ENCODE measurements at places on chromosomes 16 and 17. TPM values are rescaled to one million over a fixed set of nuclear protein-coding genes. Genes with fewer than 3 reads are reported as not detected.
A peak's percentile ranks its signal among the peaks of the same experiment; 100 is the strongest.

GRCh38 chr16:27841061-27841801 lies 222.3 kb downstream of the GSG1L start:
- DNase-seq, result no peak

- no peak for DNase-seq
These were observed 132.8 kb downstream of the SEC14L1 start for GRCh38 chr17:77273397-77274085.

DNA sequence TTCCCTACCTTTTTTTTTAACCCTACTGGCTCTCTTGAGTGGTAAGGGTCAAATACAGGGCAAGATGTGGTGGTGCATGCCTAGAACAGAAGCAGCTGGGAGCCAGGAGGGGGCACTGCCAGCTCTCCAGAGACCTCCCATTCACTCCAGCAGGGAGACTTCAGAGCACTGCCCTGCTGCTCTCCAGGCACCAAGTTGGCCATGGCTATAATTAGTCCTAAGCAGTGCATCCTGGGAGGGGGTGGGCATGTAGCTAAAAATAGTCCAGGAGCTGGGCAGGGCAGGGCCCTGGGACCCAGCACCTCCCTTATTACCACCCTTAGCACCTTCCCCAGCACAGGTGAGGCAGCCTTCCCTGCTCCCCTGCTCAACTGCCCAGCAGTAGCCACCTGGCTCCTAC lies 3.5 kb downstream of the CORO6 start:
- DNase-seq, result no peak

- no peak for DNase-seq
These were observed 3.1 kb upstream of the HOXB2 start for GRCh38 chr17:48547808-48548522.

DNA sequence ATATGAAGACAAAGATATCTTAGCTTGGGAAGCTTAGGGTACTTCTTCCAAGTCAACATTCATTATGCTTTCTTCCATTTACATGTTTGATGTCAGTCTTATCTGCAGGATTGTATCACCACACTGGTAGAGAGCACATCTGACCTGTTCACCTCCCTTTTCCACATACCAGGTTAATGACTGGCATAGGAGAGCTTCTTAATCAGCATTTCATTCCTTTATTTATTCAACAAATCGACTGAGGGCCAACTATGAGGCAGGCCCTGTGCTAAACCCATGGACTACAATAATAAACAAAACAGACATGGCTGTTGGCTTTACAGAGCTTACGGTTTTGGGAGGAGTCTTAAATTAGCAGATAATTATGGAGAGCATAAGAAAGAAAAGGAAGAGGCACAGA lies 378.1 kb upstream of the CDH11 start:
- DNase-seq, result no peak

DNA sequence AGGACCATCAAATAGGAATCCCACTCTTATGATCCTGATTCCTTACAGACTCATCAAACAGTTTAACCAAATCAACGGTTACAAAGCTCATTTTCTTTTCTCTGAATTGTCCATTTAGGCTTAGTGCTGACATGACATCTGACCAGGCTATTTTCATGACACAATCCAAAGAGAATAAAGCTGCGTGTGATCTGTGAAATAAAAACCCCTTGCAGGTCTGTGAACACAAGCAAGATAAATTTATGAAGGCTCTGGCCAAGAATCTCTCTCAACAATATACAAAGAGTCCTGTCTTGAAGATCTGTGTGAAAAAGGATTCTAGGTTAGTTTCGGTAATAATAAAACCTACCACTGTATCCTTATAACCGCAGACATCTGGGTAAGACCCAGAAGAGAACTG lies 22.0 kb downstream of the COG1 start:
- no peak for DNase-seq

DNA sequence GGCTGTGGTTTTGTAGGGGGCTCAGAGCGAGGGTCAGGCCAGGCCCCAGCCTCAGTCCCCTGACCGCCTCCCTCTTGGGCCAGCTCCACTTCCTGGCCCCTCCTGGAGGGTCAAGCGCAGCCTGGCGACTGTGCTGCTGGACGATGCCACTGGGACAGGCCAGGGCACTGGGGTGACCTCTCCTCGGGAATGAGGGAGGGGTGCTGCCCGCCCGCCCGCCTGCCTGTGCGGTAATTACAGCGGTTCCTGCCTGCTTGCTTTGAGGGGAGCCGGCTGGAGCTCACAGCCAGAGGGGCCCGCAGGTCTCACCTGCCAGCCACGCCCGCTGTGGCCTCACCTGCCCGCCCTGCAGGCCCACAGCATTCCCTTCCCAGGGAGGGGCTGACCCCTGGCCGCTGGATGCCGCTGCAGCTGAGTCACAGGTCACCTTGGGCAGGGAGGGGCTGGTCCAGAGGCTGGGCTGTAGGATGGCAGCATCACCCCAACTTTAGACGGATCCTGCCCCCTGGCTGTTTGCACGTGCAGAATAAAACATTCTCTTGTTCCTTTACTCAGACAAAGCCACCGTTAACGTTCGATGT lies 76.7 kb upstream of the CBX4 start:
- DNase-seq, result peak; percentile 48

DNA sequence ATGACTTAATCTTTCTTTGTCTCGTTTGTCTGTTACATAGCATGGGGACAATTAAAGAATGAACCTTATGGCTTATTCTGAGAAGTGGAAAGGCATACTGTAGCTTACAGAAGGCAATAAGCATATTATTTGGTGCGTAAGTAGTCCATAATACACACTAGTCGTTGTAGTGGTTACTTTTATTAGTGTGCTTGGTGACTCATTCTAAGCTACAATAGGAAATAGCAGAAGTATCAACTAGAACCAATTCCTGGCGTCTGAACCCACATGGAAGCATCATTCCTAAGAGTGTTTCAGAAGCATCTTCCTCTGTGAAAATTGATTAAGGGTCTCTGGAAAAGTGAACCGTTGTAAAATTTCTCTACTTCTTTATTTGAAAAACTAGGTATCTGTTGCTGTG lies 777.8 kb upstream of the EEF2KMT start:
- DNase-seq, result no peak

DNA sequence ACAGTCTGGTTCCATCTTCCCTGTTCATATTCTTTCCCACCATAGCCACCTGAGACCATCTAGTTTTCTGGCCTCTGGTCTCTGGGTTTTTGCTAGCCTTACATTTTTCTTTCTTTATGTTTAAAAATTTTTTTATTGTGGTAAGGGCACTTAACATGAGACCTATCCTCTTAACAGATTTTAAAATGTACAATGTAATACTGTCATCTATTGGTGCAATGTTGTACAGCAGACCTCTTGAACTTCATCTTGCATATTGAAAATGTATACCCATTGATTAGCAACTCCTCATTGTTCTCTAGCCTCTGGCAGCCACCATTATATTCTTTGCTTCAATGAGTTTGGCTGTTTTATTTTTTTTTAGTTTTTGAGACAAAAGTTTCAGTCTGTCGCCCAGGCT lies 39.2 kb downstream of the ITGAM start:
- DNase-seq, result no peak

- DNase-seq, result no peak
These were observed 362.2 kb downstream of the WWOX start for GRCh38 chr16:78461496-78462287.

DNA sequence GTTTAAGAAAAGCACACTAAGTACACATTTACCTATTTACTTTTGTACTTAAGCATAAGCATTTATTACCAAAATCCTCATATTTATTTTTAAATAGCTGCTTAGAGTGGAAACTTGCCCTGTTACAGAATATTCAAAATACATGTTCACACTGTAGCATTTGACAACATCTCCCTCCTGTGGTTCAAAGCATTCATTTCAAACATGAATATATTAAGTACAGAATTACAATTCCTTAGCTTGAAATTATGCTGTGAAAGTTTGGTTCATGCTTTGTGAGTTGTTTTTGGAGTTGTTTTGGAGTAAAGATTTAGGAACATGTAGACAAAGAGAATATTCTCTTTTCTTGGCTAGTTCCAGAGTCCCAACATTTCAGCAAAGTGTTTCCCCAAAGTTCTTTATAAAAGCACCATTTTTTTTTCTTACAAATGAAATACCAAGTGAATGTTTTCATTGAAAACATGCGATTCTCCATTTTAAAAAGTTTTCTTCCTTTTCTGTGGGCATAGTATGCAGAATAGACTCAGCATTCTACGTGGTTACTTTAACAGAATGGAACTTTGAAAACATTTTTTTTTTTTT lies 33.2 kb downstream of the TUBD1 start:
- no peak for DNase-seq

DNA sequence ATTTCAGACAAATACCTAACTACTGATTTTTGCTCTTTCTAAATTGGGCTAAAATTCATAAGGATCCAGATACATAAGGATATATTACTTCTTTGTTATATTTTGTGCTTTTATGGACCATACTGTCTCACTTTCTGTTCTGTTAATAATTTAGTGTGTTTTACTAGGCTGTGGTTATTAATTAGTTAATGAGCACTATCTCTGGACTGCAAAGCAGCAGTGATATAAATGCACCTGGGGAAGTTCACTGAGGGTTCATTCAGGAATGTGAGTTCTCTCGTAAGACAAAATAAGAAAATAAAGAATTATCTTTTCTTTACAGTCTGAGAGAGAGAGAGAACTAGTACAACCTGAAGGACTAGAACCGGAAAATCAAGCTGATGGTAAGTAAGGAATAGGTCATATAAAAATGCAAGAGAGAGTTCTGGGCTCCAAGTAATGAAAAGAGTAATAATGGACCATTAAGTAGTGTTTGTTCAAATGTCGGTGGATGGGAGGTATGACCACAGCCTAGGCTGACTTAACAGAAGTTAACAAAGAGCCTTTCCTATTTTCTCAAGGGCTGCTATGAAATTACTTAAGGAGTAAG lies 55.6 kb downstream of the IKZF3 start:
- no peak for DNase-seq

DNA sequence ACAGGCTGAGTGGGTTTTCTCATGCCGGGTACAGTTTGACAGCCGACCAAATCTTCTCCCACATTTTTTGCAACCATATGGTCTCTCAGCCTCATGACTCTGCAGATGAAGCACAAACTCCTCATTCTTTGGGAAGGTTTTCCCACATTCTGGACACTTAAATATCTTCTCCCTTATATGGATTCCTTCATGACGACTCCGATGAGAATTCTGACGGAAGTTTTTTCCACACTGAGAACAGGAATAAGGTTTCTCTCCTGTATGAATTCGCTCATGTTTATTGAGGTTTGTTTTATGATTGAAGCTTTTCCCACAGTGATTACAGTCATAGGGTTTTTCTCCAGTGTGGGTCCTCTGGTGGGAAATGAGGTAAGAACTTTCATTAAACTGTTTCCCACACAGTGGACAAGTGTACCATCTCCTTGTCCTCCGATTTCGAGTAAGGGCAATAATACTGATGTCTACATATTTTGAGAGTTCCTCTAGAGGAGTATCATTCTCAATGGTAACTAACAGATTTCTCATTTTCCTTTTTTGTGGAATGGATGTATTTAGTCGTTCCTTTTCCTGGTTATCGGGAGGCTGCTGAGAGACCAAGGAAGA lies 10.9 kb downstream of the ZNF200 start:
- no peak for DNase-seq

GRCh38 chr16:70430667-70431536 lies 8.0 kb downstream of the ST3GAL2 start:
- DNase-seq, result peak; percentile 89

- no peak for DNase-seq
These were observed 62.0 kb downstream of the ENGASE start for GRCh38 chr17:79136596-79136995.

GRCh38 chr17:29369831-29370735 lies 20.1 kb upstream of the TAOK1 start:
- peak; percentile 79 for DNase-seq

GRCh38 chr16:24688359-24688758 lies 41.1 kb upstream of the TNRC6A start:
- DNase-seq, result no peak

DNA sequence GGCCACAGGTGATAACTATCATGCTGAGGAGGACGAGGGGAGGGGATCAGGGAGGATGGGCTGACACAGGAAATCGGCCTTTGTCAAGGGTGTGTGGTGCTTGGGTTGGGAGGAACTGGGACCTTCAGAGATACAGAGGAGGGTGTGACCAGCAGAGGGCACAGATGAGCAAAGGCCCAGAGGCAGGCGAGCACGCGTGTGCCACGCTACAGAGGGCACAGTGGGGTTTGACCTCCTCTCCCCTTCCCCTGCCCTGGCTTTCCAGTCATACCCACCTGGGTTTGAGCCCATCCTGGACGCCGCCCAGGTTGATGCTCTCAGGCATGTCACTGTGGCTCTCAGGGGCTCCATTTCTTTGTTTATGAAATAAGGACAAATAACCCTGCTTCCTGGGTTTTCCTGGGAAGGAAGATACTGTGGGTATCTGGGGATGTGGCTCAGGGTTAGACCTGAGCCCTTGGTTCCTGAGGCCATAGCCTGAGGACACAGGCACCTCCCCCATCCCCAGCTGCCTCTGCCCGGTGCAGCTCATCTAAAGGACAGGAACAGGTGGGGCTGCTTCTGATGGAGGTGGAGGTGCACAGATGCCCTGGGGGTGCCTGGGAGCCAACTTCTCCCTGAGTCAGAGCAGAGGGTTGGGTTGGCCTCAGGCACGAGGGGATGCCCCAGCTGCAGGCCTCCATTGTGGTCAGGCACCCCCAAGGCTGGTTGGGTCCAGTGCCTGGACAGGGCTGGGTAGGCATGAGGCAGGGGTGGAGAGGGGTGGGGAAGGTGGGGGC lies 51.8 kb downstream of the BEAN1 start:
- peak; percentile 91 for DNase-seq

DNA sequence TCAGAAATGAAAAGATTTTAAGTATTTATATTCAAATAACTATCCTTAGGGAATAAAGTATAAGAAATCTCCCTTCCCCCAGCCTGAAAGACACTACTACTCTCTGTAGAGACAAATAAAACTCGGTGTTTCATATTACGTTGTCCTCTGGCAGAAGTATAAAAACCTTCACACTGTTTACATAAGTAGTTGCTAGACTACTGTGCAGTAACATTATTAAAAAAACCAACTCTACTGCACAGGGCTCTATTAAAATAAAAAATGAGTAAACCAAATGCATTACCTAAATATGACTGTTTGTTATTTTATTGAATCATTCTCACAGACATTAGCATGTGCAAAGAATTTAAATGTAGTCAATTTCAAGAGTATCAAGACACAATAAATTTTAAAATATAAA lies 67.4 kb downstream of the MED13 start:
- no peak for DNase-seq

GRCh38 chr16:71507061-71507460 lies 17.9 kb upstream of the ZNF19 start:
- DNase-seq, result no peak

GRCh38 chr16:74249254-74249653 lies 47.4 kb upstream of the PSMD7 start:
- no peak for DNase-seq

KAT8 gene
- 101 TPM for total RNA-seq

TBC1D3 gene
- total RNA-seq, result not detected

SPNS3 gene
- 1.2 TPM for total RNA-seq

CES1 gene
- total RNA-seq, result 3.4 TPM

AOC3 gene
- total RNA-seq, result 0.73 TPM

MYO15A gene
- total RNA-seq, result 1.6 TPM

DHRS7C gene
- not detected for total RNA-seq

MEOX1 gene
- total RNA-seq, result 0.18 TPM

ESRP2 gene
- not detected for total RNA-seq

ARHGDIG gene
- total RNA-seq, result 0.49 TPM

RUSF1 gene
- total RNA-seq, result 50.2 TPM

SOST gene
- total RNA-seq, result not detected

IGSF6 gene
- total RNA-seq, result 2.6 TPM

RNF43 gene
- total RNA-seq, result 1.0 TPM

TMEM88 gene
- total RNA-seq, result 45.5 TPM

CCDC40 gene
- 2.4 TPM for total RNA-seq

ST6GALNAC1 gene
- not detected for total RNA-seq

CRAMP1 gene
- 47.8 TPM for total RNA-seq
